ENCODE measurements at places on chromosomes 12 and 14.

DNA sequence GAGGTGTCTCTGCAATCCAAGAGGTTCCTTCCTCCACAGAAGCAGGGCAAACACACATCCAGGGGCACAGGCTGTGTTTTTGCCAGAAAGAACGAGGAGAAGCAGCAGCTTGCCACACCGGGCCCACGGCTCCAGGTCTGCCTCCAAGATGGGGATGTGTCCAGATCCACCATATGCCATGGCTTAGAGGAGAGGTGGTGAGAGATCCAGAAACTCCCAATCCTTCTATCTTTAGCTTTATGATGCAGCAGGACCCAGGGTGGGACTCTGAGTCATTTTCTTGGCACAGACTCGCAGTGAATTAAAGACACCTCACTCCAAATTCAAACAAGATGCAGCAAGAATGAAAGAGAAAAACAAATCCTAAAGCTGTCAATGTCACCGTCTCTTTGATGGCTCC is 481.4 kb upstream of the TMEM132C start:
- DNase-seq: no peak

GRCh38 chr12:64649487-64649886 is 39.2 kb downstream of the RASSF3 start:
- no peak for DNase-seq

DNA sequence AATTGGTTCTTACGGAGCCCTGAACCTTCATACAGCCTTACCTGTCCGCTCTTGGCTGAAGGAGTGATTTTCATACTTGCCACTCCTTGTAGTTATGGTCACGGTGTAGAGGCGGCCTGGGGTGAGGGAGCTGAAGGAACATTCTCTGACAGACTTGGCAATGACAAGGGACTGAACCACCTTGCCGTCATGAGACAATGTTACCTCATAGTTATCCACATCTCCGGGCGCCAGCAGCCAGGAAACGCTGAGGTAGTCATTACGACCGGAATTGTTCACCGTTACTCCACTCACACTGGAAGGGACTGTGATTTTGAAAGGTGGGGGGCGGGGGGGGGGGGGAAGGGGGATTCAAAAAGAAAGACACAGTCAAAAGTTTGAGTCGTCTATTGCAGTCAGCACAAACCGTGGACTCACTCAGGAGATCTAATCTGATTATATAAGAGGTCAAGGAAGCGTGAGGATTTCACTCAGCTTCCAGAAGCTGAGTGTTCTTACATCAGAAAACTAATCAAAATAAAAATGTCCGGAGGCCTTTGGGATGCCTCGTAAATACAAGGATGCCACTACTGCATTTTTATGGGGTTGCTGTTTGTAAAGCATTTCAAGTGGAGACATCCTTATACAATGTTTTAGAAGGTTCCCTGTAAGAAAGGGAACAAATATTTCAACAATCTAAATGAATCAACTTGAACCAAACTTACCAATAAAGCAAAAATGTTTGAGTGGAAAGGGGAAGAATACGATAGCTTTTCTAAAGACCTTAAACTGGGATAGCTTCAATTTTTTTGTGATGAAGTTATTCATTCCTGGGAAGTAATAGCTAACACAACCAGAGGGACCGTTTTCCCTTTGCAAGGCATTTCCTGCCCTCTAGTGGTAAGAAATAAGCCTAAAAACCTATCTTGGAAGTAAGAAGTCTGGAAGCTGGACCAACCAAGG is 60.6 kb downstream of the PTPRB start:
- DNase-seq: peak; percentile 69

DNA sequence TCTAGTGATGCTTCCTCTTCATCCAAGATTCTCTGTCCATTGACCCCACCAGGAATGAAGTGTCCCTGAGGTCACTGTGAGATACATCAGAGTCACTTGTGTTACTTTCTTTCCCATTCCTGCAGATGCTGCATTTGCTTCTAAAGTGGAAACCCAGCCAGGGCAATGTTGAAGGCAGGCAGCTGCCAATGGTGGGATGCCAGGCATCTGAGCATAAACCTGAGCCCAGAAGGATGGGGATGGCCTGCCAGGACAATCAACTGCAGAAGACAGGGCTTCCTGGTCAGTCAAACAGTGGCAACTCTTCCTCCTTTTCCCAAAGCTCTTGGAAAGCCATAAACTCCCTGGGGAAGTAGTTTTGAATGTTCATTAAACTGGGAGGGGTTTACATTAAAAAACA is 178.0 kb upstream of the TMEM132C start:
- no peak for DNase-seq

DNA sequence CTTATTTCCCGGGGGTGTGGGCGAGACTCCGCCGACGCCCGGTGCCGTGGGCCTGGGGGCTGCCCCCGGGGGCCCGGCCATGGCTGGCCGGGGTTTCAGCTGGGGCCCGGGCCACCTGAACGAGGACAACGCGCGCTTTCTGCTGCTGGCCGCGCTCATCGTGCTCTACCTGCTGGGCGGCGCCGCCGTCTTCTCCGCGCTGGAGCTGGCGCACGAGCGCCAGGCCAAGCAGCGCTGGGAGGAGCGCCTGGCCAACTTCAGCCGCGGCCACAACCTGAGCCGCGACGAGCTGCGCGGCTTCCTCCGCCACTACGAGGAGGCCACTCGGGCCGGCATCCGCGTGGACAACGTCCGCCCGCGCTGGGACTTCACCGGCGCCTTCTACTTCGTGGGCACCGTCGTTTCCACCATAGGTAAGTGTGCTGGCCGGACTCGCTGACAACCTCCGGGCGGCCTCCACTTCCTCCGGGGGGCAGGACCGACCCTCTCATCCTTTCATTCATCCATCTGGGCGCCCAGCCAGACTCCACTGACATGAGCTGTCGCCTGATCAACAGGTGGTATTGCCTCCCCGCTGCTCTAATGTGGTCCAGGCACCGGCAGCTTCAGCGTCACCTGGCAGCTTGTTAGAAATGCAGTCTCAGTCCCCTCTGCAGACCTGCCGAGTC is 467 bp downstream of the KCNK13 start:
- DNase-seq: no peak

DNA sequence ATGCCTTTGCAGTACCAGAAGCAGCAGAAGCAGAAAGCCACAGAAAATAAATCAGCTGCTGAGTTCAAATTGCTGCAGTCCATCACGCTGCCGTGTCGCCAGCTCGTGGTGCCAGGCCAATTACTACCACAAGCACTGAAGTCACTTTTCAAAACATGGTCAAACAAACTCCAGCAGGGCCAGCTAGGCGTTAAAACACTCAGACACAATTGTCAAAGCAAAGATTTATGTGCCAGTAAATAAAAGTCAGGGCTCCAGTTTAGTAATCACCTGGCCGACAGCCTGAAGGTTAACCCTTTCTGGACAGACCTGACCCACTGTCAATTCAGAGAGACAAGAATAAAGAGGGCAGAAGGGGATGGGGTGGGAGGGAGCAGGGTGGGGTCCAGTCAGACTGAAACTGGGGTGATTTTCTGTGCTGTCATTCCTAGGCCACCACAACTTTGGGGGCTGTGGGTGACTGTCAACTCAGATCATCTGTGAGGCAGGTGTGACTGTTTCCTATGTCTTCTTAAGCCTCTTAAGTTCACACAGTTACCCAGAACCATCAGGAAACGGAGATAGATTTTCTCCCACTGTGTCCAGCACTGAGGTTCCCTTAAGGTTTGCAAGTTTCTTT is 109.8 kb upstream of the FUT8 start:
- DNase-seq: no peak

DNA sequence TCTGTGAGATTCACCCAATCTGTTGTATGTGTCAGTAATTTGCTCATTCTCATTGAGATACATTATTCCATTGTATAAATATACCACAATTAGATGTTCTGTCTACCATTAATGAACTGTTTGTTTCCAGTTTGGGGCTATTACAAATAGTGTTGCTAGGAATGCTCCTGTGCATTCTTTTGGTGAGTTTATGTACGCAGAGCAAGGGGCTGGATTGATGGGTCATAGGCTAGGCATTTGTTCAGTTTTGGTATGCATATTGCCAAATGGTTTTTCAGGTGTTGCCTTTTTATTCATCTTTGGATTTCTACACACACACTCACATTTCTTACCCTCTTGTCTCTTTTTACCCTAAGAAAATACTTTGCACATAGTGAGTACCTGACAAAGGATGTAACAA is 93.4 kb downstream of the GPATCH2L start:
- no peak for DNase-seq

DNA sequence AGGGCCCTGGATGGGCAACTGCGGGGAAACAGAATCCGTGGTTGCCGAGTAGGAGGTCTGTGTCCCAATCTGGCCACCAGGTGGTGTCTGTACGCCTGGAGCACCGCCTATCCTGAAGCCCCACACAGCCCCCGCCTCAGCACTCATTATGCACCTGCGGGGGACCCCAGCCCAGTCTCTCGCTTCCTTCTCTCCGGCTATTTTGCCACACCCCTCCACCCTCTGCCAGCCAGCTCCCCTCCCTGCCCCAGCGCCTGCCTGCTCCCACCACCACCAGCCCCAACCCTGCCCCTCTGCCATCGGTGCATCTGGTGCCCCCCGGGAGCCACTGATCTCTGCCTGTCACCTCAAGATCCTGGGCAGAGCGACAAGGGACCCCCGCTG is 2.2 kb upstream of the NXPH4 start:
- DNase-seq: peak; percentile 57

DNA sequence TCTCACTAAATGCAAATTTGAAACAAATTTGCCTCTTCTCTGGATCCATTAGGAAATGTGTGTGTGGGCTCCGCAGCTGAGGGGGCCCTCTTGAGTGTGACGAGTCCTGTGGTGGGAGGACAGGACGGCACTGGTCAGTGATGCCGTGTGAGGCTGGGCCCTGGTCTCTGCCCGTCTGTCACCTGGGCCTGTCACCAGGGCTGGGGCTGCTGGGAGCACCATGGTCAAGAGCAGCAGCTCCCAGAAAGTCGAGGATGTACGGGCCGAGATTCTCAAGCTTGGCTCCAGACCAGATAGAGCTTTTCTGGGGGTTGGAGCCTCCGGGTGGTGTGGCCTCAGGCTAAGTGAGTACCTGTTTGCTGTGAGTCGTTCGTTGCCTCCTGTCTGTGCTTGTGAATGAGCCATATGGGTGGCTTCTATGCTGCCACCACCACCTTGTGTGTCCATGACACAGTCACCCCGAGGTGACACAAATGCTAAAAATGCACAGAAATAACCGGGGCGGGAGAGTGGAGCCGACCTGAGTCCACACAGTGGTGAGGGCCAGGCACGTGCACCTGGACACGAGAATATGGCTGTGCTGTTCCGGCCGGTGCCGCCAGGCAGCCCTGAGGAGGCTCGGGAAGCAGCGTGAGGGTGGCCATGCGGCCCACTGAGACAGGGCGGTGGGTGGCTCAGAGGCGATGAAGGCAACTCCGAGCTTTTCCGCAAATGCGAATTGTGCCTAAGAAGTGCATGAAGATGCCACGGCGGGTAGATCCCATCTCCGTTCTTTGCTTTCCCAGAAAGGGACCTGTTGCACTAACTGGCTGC is 8.7 kb downstream of the PGAM5 start:
- DNase-seq: no peak

DNA sequence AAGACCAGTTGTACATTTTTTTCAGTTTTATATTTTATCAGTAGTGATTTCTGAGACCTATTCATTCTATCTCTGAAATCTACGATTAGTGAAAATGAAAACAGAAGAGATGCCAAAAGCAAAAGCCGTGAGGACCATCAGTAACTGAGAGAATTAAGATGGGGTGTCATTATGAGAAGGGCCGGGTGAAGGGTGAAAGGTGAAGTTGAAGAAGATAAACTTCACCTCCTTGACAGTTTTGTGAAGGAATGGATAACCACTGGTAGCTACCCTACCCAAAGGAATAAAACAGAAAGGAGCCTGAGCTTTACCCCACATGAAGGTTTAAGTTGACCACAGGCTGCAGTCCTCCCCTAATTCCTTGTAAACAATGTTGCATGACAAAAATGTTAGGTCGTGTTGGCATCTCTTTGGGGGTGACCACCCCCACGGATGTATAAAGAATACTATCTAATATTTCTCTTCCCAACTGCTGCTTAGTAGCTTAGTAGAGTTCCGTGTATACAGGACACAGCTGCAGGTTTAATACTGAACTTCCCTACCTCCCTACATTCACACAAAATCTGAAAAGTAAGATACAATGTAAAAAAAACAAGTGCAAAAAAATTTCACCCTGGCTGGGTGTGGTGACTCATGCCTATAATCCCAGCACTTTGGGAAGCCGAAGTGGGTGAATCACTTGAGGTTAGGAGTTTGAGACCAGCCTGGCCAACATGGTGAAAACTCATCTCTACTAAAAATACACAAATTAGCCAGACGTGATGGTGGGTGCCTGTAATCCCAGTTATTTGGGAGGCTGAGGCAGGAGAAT is 23.9 kb downstream of the GPR19 start:
- DNase-seq: peak; percentile 43

GRCh38 chr12:56590237-56590830 is 39.8 kb downstream of the BAZ2A start:
- peak; percentile 17 for DNase-seq

DNA sequence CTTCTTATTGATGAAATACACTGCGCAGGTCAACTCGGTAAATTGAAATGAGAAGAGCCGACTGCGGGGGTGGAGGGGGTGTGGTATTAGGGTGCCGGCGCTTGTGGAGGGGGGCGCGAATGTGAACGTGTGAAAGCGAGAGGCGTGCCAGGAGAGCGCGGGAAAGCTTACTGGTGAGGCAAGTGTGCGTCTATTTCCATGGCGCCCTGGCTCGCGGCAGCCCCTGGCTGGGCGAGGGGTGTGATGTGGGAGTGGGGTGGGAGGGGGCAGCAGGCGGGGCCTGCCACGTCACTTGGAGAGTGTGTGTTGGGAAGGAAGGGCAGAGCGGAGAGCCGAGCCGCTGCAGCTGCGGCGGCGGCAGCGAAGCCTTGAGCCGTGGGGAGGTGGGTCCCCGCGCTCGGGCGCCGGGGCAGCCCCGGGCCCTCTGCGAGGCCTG is 88.8 kb downstream of the GALNT8 start:
- no peak for DNase-seq

GRCh38 chr14:96148631-96149030 is 56.0 kb upstream of the BDKRB2 start:
- no peak for DNase-seq

- DNase-seq: no peak
Measured at GRCh38 chr14:55417955-55418354, 6.3 kb upstream of the ATG14 start.

DNA sequence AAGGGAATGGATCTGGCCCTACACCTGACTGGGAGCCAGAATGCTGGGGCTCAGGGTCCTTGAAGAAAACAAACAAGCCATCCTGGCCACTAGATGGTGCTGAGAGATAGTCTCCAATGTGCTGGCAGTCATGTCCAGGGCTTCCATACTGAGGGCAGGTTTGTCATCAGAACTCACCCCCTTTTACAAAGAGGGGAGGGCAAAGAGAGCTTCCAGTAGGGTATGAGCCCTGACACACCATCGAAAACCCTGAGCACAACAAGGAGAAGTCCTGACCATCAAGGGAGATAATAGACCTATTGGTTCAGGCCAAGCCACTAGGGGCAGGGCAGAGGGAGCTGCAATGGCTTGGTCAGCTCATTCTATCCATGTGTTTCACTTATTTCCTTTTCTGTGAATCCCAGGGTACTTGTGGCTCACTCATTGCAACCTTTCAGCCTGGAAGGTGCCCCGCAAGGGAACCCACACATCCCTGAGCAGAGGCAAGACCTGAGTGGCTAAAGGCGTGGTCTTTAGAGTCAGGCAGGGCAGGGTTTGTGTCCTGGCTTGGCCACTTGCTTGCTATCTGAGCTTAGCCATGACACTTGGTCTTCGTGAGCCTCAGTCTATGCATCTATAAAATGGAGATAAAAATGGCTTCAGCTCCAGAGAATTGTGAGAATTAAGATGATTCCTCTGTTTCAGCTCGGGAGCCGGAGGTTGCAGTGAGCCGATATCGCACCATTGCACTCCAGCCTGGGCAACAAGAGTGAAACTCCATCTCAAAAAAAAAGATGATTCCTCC is 6.2 kb upstream of the PLEKHH1 start:
- DNase-seq: peak; percentile 42

Measured in HCEC 1CT (cell line).